ENCODE measurements at places on chromosomes 1 and 21.

- no peak for DNase-seq
Measured at GRCh38 chr1:82465024-82465423, 664.3 kb downstream of the ADGRL2 start.

DNA sequence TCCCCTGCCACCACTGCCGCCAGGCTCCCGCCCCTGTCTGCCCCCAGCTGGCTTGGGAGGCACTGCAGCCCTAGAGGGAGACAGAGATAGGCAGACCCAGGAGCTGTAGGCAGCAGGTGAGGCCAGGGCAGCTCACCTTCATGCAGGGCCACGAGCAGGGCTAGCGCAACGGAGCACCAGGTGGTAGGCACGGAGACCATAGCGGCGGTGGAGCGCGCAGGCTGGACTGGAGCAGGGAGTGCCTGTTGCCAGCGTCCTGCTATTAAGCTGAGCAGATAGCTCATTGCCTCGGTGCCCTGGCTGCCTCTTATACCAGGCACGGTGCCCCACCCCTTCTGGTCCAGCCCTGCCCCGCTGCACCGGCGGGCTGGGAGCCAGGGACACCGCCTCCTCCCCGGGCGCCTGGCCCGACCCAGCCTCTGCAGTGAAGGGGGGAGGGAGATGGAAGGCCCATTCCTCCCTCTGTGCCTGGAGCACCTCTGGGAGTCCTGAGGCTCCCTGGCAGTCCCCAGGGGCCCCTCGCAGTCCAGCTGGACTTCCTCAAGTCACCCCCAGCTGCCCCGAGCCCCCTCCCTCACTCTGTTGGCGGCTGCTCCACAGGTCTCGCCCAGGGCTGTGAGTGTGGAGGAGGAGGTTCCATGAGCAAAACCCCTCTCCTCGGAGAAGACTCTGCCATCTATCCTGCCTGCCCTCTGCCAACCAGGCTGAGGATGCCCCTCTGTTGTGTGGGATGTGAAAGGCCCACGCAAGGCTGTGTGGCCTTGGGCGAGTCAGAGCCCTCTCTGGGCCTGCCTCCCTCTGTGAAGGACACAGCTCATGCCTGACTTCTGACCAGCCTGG lies at the start of gene EDN2:
Gene EDN2 (minus strand): TSS at position 282 of the 840 bp plus-strand sequence. CDS start 82 bp downstream, at position 200.
- no peak for DNase-seq

GRCh38 chr1:77322061-77322900 lies 40.5 kb downstream of the AK5 start:
- no peak for DNase-seq

DNA sequence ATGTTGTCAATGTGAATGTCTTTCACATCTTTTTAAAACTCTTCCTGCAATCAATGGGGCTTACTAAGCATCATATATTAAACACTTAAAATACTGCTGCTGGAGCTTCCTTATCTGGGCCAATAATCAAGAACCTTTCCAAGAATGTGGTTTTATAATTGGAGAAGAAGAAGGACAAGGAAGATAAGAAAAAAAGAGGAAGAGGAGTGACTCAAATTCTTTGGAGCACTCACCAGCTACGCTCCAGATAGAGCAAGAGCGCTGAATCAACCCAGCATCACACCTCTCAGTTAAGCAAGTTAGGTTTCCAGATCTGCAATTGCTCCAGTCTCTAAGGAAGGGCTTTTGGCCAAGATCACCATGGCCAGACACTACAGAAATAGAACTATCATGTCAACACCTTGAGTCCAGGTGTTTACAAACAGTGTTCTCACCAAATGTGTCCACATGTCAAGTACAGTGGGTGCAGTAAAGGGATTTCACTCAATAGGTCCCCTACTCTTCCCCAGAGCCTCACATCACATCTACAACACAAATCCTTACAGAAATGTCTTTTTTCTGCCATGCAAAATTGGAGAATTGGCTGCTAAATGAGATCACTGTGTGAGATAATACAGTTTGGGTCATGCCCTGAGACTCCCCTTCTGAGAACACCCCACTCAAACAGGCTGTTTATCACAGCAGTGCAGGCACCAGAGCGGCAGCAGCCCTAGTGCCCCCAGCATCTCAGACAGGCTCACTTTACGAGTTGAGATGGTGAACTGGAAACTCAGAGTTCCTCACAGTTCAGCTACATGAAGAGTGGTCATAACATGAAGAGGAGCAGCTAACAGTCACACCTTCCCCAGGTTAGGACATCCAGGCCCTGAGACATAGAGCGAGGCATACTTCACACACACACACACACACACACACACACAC lies 1.7 kb upstream of the SPRR2B start:
- no peak for DNase-seq

GRCh38 chr1:184826001-184826400 lies 71.3 kb upstream of the EDEM3 start:
- no peak for DNase-seq

DNA sequence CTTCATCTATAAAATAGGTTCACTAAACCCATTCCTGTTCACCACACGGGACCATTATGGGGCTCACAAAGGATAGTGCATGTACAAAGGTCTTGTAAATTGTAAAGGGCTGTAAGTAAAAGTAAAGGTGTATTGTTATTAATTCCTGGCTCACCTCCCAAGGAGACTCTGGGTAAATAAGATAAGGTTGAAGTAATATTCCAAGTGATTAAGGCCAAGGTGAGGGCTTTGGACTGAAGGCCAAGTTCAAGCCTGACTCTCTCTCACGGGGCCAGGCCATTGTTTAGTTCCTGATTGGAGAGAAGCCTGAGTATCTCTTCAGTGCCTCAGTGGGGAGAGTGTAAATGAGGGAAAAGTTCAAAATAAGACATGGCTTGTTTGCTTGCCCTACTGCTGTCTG lies 19.5 kb upstream of the ZFYVE9 start:
- DNase-seq: no peak

DNA sequence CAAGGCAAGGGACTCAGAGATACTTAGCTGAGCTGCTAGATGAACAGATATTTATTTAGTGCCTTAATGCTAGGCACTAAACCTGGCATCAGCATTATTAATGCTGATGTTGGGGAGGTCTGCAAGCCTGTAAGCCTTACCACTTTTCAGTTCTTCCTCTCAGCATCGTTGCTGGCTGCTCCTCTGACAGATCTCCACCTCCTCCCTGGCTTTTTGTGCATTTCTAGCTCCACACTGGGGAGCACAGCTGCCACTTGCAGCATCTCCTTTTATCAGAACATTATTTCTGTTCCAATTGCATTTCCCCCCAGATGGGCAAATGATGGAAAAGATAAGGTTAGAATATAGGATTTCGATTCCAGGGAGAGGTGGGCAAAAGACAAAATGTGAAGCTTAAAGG lies 34.8 kb downstream of the CACNA1E start:
- no peak for DNase-seq

DNA sequence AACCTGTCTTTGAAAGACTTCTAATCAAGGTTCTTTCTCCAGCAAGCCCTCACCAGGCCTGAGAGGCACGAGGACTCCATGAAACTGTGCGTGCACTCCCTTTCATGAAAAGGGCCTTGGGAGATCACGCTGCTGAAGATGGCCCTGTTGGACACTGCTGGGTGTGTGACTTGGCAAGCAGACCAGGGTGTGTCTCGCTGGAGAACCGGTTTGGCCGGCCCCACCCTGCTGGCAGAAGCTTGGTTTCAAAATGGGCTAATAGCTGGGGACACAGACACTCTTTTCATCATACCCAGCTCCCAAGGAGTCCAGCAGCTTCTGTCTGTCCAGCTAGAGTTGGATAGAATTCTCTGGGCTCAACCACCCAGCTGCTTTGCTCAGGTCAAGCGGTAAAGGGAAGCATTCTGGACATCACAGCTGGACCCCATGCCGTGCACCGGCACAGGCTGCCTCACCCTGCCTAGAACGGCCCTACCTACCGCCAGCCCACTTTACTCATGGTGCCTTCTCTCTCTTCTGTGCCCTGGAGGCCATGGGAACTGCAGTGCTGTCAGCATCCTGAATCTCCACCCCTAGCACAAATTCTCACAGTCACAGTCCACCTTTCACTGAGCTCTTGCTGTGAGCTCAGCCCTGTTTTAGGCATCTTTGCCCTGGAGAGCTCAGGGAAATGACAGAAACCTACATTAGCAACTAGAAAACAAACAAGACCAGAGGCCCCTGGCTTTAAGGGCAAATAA lies 24.6 kb downstream of the PKP1 start:
- no peak for DNase-seq

GRCh38 chr1:183310753-183311479 lies 107.3 kb downstream of the NMNAT2 start:
- DNase-seq: no peak

- DNase-seq: no peak
Measured at GRCh38 chr1:184800876-184801275, 46.2 kb upstream of the EDEM3 start.

- no peak for DNase-seq
Measured at GRCh38 chr1:18534810-18535205, 54.1 kb downstream of the KLHDC7A start.

- DNase-seq: no peak
Measured at GRCh38 chr1:12772520-12772919, 1.0 kb upstream of the PRAMEF12 start.

DNA sequence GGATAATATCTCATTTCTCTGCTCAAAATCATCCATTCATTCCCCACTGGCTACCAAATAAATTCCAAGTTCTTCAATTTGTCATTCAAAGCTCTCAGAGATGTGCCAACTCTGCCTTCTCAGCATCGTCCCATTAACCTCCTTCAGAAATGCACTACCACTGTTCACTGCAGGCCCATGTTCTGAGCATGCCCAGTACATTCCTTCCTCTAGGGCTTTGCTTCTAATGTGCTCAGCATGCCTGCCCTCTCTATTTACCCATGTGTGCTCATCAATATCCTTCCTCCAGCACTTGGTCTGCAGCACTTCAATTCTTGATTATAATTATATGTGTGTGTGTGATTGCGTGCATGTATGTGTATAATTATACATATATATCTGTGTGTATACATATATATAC lies 36.1 kb upstream of the RGS8 start:
- no peak for DNase-seq

GRCh38 chr1:46616277-46617107 lies at the start of gene MOB3C:
TSS of gene MOB3C (minus strand) at chr1:46616811. CDS start at chr1:46613321, 3,490 bp downstream.
- DNase-seq: peak; percentile 17

DNA sequence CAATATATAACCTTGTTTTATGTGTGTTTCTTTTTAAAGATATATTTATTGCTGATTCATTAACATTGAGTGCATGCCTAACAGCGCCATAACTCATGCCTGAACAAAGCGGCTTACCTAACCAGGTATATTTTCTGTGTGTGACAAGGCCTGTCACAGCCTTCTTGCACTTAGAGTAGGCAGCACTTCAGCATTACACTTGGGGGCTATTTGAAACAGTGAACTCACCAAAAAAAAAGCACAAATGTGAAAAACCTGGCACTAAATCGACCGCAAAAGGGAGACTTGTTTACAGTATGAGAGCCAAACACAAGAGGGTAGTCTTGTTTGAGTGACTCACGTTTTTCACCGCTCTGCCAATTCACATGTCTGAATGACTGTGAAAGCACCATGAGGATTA lies 111.7 kb downstream of the DISP1 start:
- no peak for DNase-seq

GRCh38 chr1:91699339-91699974 lies 186.5 kb downstream of the TGFBR3 start:
- DNase-seq: no peak

- no peak for DNase-seq
Measured at GRCh38 chr1:14611792-14612191, 13.3 kb downstream of the KAZN start.

- no peak for DNase-seq
Measured at GRCh38 chr21:32951041-32951440, 74.7 kb upstream of the OLIG2 start.

GRCh38 chr21:16046656-16047330 lies 317.0 kb downstream of the USP25 start:
- DNase-seq: no peak

DNA sequence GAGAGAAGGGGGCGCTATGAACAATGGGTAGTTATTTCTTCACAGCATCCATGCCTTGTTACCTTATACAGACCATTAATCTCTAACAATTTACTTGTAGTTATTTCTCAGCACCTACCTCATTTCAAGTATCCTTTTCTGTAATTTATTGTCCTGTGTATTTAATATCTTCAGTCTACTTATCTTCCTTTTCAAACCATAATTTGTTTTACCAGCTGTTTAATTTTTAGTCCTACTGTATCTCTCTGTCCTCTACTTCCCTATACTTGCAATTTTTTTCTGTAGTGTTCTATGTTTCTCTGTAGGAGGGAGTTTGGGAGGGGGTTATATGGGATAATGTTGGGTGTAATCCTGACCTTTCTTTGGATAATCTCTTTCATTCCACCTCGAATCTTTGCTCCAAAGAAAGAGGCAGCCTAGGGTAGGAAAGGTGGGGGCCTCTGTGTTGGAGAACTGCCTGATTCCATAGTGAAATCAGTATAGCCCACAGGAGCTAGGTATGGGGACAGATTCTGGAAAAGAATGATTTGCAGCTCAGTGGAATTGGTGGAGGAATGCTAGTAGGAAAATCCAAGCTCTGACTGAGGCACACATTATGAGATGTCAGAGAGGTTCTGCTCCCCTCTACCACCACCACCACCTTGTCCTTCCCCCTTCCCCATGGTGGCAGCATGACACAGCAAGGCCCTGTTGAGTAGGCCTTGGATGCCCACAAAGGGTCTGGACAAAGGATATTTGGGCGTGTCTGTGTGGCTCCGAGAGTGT lies 642 bp downstream of the MLLT11 start:
- no peak for DNase-seq

DNA sequence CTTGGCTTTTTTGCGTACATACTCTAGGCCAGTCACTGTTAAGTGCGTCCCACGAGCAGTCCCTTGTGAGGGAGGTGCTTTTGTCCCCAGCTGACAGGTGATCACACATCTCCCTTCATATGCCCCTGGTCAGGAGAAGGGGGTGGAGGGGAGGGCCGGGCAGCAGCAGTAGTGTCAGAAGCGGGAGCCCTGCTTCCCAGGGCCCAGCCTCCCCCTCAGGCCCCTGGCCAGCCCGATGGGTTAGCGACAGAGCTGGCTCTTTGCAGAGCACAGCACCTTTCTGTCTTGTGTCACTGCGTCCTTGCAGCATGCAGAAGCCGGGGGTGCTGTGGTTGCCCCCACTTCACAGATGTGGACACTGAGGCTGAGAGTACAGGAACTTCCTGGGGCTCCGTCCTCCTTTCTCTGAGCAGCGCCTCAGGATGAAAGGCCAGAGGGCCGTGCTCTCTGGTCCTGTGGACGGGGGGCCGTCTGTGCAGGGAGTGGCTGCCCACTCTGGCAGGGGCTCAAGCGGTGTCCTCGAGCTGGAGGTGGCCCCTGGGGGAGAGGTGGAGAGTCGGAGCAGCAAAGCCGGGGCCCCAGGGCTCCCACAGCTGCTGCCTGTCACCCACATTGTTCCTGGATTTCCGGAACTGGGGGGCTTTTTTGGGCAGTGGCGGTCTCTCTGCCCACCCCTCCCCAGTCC lies 5.9 kb downstream of the TMEM201 start:
- DNase-seq: no peak

- DNase-seq: peak; percentile 66
Measured at GRCh38 chr1:26500488-26501175, 28.4 kb downstream of the HMGN2 start.

- DNase-seq: no peak
Measured at GRCh38 chr1:20107796-20108195, 11.5 kb downstream of the PLA2G2D start.

- no peak for DNase-seq
Measured at GRCh38 chr1:1324084-1324523, 356 bp downstream of the INTS11 start.
